RWPE2 (cell line): ENCODE measurements at places on chromosomes 6 and 20.

DNA sequence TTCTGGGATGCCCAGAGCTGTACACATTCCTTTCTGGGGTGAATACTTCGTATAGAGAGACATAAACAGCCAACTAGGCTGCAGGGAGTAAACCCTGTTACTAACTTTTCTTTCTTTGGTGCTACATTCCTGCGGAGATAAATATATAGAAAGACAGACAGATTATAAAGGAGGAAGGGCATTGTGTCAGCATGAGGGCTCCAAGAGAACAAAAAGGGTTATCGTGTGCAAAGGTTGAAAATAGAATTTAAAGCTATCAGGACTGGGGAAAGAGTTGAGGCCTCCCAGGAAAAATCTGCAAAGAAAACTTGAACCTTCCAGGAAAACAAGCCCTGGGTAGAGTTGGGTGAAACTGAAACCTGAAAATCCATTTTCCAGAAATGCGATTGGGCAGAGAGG is 68.0 kb downstream of the TMEM170B start:
- no peak overlapping the region for H3K27ac ChIP-seq
- no peak overlapping the region for H3K4me3 ChIP-seq
- H3K27me3 ChIP-seq = no peaks in the 10 kb centered on the region

GRCh38 chr6:132133736-132134445 is 182.7 kb upstream of the CCN2 start:
- H3K27me3 ChIP-seq = no peaks in the 10 kb centered on the region
- H3K4me3 ChIP-seq = no peak overlapping the region
- no peak overlapping the region for H3K27ac ChIP-seq
- DNase-seq = no peak
- peaks cover 5% of the 10 kb centered on the region for H3K4me1 ChIP-seq
- H3K36me3 ChIP-seq = no peaks in the 10 kb centered on the region

DNA sequence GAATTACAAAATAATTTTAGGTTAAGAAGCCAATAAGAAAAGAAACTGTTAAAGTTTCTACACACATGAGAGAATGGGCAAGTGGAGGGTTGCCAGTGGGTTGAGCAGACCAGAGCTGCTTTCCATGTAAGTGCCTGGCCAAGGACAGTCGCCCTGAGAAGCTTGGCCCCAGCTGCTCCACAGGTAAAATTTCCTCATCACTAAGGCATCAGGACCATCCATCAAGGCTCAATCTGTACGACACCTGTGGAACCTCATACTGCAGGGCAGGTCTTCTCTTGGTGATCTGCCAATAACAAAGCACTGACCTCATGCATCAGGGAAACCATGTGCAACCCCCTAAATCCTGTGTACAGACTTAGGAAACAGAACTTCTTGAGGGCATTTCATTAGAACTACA is 115.4 kb downstream of the INSM1 start:
- no peak for DNase-seq
- H3K4me3 ChIP-seq = no peak overlapping the region
- no peaks in the 10 kb centered on the region for H3K36me3 ChIP-seq
- no peak overlapping the region for H3K27ac ChIP-seq
- H3K27me3 ChIP-seq = no peaks in the 10 kb centered on the region

- peaks cover 20% of the 10 kb centered on the region for H3K4me1 ChIP-seq
- DNase-seq = no peak
- no peaks in the 10 kb centered on the region for H3K36me3 ChIP-seq
- H3K27me3 ChIP-seq = no peaks in the 10 kb centered on the region
- H3K4me3 ChIP-seq = no peak overlapping the region
- H3K27ac ChIP-seq = peak overlapping the region; percentile 30
Measured at GRCh38 chr20:61391812-61392520, 139.9 kb downstream of the CDH4 start.

- H3K36me3 ChIP-seq = no peaks in the 10 kb centered on the region
- no peak overlapping the region for H3K4me3 ChIP-seq
- no peaks in the 10 kb centered on the region for H3K27me3 ChIP-seq
- peaks cover 42% of the 10 kb centered on the region for H3K4me1 ChIP-seq
- H3K27ac ChIP-seq = peak overlapping the region; percentile 59
Measured at GRCh38 chr20:10558635-10559187, 115.1 kb downstream of the JAG1 start.

DNA sequence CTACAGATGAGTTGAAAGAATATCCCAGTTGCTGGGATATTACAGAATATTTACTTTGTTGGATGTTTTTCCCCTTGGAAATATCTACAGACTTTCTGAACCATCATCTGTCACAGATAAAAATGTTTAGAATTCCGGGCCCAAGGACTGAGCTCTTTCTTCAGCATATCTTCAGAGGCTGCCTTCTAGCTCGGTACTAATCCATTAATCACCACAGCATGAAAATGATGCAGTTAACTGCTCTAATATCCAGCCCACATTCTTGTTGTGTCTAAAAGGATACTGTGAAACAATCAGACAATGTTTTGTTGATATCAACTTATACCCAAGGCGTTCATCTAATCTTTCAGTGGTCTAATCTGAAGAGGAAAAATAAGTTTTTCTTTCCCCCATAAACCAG is 247.4 kb downstream of the TBC1D32 start:
- H3K4me3 ChIP-seq = no peak overlapping the region
- no peaks in the 10 kb centered on the region for H3K27me3 ChIP-seq
- H3K27ac ChIP-seq = no peak overlapping the region
- H3K36me3 ChIP-seq = no peaks in the 10 kb centered on the region

GRCh38 chr6:112800916-112801315 is 453.8 kb downstream of the RFPL4B start:
- DNase-seq = no peak
- no peak overlapping the region for H3K27ac ChIP-seq
- no peaks in the 10 kb centered on the region for H3K36me3 ChIP-seq
- no peaks in the 10 kb centered on the region for H3K27me3 ChIP-seq
- no peak overlapping the region for H3K4me3 ChIP-seq

DNA sequence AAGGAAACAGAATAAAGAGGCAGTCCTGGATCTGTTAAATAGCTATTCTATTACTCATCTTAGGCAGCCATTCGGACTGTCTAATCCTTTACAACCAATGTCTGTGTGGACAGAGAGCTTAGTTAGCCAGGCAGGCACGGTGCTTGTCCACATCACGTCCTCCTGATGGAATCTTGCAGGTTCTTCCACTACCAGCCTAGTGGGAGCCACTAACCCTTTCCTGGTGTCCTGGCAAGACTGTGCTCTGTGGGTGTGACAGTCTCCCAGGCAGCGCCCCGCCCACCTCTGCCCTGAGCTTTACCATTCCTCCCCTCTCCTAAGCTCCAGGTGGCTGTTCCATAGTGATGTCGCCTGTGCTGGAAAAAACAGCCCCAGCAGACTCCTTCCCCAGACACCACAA is 78.3 kb upstream of the CLDN20 start:
- H3K4me1 ChIP-seq = peaks cover 31% of the 10 kb centered on the region
- no peaks in the 10 kb centered on the region for H3K36me3 ChIP-seq
- no peaks in the 10 kb centered on the region for H3K27me3 ChIP-seq

DNA sequence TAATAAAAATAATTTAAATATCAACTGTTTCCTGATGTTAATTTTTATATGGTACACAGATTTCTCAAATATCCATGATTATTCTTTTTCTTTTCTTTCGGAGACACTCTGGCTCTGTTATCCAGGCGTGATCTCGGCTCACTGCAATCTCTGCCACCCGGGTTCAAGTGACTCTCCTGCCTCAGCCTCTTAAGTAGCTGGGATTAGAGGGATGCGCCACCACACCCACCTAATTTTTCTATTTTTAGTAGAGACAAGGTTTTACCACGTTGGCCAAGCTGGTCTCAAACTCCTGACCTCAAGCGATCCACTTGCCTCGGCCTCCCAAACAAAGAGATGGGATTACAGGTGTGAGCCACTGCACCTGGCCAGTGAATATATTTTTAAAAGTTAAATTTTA is 20.5 kb downstream of the ROMO1 start:
- H3K4me1 ChIP-seq = no peaks in the 10 kb centered on the region
- H3K36me3 ChIP-seq = peaks cover 100% of the 10 kb centered on the region
- no peak overlapping the region for H3K4me3 ChIP-seq
- no peak for DNase-seq
- H3K27ac ChIP-seq = no peak overlapping the region
- no peaks in the 10 kb centered on the region for H3K27me3 ChIP-seq
